ENCODE measurements at places on chromosomes 7 and 10. TPM values are rescaled to one million over a fixed set of nuclear protein-coding genes. Genes with fewer than 3 reads are reported as not detected.

The PAPOLB gene
- not detected for total RNA-seq

The FGFR2 gene
- total RNA-seq, result 0.86 TPM

The PRLHR gene
- total RNA-seq, result not detected

The CYP3A5 gene
- under 0.01 TPM for total RNA-seq

The RAMP3 gene
- not detected for total RNA-seq

The LDB1 gene
- total RNA-seq, result 53.8 TPM

The CPXM2 gene
- not detected for total RNA-seq

The CPA4 gene
- 90.2 TPM for total RNA-seq

The AOAH gene
- total RNA-seq, result not detected

The SH2D4B gene
- not detected for total RNA-seq

The GRM8 gene
- total RNA-seq, result not detected

The PDK4 gene
- total RNA-seq, result under 0.01 TPM

The SLC29A3 gene
- 2.2 TPM for total RNA-seq

The PBLD gene
- 7.1 TPM for total RNA-seq

The AKR1B1 gene
- 102 TPM for total RNA-seq

The PNLIP gene
- total RNA-seq, result not detected

The DPYSL4 gene
- total RNA-seq, result 0.86 TPM

The TSPAN12 gene
- 4.7 TPM for total RNA-seq

The ADAM12 gene
- 22.5 TPM for total RNA-seq

The FAM241B gene
- total RNA-seq, result not detected

The COX15 gene
- 29.0 TPM for total RNA-seq

The SMARCD3 gene
- total RNA-seq, result 32.0 TPM

The PRSS2 gene
- total RNA-seq, result not detected

The SPDYE2B gene
- not detected for total RNA-seq

The ZNF862 gene
- 8.2 TPM for total RNA-seq

The SFTPA1 gene
- total RNA-seq, result not detected

The EXOC4 gene
- total RNA-seq, result 106 TPM

The SEMA4G gene
- 0.43 TPM for total RNA-seq

The CEP55 gene
- 35.0 TPM for total RNA-seq

The FANK1 gene
- 2.9 TPM for total RNA-seq

The EBLN1 gene
- not detected for total RNA-seq

The SPAM1 gene
- not detected for total RNA-seq

The IFIT1B gene
- not detected for total RNA-seq

The TNS3 gene
- total RNA-seq, result 202 TPM

The PRTFDC1 gene
- 14.8 TPM for total RNA-seq

The KIAA1549 gene
- total RNA-seq, result 2.6 TPM

The TRIM24 gene
- total RNA-seq, result 10.3 TPM

The PTPRN2 gene
- not detected for total RNA-seq

The DLX5 gene
- not detected for total RNA-seq

The ADRB1 gene
- total RNA-seq, result not detected

The ATRNL1 gene
- total RNA-seq, result 8.4 TPM

The ANKRD61 gene
- not detected for total RNA-seq

The ZNF25 gene
- 11.3 TPM for total RNA-seq

The STAM gene
- 38.0 TPM for total RNA-seq

The TBX20 gene
- total RNA-seq, result 1.3 TPM

The PIK3AP1 gene
- total RNA-seq, result not detected

The ZNF503 gene
- total RNA-seq, result 11.9 TPM
